ENCODE measurements at places on chromosomes 12 and 14.

GRCh38 chr14:98688446-98688845, 583.6 kb downstream of the BCL11B start:
- no peak for DNase-seq

GRCh38 chr12:50157259-50157658, 9.9 kb downstream of the CERS5 start:
- DNase-seq, result no peak

DNA sequence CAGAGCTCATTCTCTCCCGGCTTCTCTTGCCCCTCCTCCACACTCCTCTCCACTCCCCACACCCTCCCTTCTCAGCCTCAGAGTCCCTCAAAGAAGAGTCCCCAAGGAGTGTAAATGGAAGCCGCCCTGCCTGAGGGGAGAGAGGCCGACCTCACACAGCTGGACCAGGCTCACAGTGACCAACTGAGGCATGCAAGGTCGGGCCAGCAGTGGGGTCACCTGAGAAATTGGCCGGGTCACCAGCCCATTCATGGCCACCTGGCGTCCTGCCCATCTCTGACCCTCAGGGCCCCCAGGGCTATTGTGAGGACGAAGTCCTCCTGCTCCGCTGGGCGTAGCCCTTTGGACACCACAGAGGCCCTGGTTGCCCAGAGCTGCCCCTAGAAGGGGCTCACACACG, 49.5 kb upstream of the NUAK1 start:
- no peak for DNase-seq

GRCh38 chr12:120091371-120092090, 25.0 kb downstream of the RAB35 start:
- no peak for DNase-seq

DNA sequence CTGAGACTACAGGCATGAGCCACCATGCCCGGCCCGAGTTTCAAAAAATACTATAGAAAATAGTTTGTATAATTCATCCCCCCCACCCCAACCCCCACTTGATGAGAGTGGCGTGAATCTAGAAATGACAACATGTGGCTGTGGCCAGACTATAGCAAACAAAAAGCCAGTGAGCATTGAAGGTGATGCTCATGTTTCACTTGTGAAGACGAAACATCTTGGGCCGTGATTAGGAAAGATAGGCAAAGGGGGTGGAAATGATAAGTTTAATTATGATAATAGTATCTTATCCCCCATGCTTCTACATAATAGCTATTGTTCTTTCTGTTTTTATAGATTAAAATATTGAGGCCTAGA, 8.5 kb downstream of the BORCS5 start:
- no peak for DNase-seq

- no peak for DNase-seq
These were observed 320.7 kb upstream of the ATP2B1 start for GRCh38 chr12:90029317-90029716.

- DNase-seq, result peak; percentile 26
These were observed 18.5 kb downstream of the NCOR2 start for GRCh38 chr12:124548854-124549378.

DNA sequence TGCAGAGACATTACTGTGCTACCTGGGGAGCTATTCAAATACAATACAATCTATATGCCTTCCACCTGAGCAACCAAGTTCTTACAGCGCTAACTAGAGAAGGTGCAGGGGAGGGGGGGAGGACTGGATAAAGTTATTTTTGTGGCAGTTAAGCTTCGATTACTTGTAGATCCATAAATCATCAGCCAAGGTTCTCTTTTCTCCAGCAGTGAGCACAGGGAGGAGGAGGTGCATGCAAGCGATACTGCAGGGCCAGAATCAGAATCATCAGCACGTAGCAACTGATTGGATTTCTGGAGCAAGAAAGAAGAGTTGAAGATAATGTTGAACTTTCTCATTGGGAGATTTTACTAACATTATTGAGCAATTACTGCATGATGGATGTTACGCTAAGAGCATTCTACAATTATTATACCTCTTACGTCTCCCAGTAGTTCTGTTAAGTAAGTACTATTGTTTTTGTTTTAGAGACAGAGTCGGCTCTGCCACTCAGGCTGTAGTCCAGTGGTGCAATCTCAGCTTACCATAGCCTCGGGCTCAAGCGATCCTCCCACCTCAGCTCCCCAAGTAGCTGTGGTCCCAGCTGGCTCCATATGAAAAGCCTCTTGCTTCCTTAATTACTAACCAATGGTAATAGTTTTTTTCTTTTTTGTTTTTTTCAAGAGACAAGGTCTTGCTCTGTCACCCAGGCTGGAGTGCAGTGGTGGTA, 74.6 kb upstream of the EEA1 start:
- DNase-seq, result no peak

- DNase-seq, result no peak
These were observed 40.7 kb upstream of the TMEM263 start for GRCh38 chr12:106914796-106915634.
